Stimulated activated naive CD4-positive, alpha-beta T cell treated with Interleukin-2 at 50 U/mL for 16 hours (primary cell): ENCODE measurements at places on chromosomes 3 and 15.

DNA sequence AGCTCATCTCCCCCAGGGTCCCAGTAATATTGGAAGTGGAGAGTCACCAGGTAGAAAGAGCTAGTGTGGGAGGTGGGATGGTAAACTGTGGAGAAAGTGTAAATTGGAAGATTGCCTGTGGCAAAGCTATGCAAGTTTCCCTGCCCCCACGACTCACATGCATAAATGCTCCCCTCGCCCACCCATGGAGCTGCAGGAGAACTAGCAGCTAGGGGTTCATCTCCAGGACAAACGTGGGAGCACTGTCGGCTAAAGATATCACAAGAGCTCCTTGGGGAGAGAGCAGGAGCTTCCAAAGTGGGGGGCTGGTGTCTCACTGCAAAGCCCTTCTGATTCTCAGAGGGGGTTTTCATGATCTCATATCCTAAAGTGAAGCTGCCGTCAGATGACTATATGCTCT, 91.4 kb upstream of the PLCL2 start:
- no peak for DNase-seq

- no peak for DNase-seq
These were observed 8.4 kb upstream of the CHRNA3 start for GRCh38 chr15:78629031-78629715.

DNA sequence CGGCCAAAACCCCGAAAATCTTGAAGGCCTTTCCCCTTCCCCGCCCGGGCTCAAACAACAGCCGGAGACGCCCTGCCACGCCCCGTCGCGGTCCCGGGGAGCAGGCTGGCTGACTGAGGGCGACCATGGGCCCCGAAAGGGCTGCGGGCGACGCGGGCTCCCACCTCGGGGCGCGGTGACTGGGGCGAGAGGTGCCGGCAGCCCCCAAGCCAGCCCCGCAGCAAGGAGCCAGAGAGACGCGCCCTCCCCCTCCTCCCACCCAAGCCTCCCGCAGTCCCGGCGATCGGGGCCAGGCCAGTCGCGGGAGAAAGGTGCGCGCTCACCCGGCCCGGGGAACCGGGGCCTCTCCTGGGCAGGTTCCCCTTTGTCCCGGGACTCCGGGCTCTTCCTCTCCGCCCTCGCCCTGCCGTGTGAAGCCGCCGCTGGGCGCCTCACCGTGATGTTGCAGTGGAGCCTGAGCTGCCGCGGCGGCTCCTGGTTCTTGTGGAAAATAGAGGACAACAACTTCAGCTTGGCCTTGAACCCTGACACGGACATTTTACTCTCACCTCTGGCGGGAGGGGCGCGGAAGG, 30.6 kb upstream of the ZSCAN2 start:
- peak; percentile 37 for DNase-seq

- peak; percentile 54 for DNase-seq
These were observed 4.5 kb upstream of the GATA2 start for GRCh38 chr3:128497305-128498126.

DNA sequence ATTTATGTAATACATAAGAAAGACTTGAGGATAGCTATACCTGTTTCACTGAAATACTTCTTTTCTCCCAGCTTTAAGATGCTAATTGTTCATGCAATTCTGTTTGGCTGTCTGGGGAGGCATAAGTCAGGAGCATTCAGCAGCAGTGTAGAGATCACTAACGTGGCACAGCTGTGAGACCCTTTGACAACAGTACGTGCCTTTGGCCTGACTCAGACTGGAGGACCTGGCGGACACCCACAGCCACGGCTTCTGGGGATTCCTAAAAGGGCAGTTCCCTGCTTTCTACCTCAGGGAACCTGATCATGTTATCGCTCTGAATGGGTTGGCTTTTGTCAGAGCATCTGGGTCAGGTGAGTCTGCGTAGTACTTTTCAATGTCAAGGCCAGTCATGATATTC, 295.0 kb upstream of the ICE2 start:
- DNase-seq = no peak

DNA sequence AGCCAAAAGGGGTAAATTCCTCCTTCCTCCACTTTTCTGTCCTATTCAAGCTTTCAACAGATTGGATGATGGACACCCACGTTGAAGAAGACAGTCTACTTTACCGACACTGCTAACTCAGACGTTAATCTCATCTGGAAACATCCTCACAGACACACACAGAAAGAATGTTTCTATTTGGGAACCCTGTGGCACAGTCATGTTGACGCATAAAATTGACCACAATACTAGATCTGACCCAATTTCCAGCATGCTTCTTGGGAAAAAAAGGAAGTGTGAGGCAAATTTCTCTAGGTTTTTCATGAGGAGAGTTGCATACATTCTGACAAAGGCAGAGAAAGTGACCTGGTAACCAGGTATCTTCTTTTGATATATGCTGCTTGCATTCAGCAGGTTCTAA, 594.1 kb downstream of the FGF12 start:
- no peak for DNase-seq

DNA sequence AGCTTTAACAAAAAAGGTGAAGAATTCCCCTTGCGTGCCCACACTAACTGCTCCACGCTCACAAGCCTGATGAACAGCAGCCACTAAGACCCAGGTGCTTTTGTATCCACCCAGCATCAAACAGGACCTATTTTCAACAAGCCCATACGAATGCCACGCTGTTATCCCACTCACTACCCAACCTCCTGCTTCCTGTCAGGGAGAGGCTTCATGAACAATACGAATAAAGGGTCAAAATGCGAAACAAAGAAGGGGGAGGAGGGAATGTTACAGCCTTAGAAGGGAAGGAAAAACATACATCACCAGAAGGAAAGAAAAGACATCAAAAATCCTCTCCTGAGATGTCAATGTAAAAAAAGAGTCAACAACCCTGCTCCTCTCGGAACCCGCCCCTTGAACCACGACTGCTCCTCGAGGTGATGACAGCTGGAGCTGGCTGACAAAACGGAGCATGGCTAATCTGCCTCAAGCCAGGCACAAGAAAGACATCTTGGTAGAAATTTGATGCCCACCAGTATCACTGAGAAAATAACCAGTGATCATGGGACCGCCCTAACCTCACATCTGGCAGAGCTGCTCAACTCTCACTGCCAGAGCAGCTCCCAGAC, 9.7 kb downstream of the ERC2 start:
- no peak for DNase-seq
